T follicular helper cell (primary cell): ENCODE measurements at places on chromosomes 11 and 22.

GRCh38 chr22:32864596-32864995 lies 63.1 kb downstream of the TIMP3 start:
- no peak for DNase-seq

GRCh38 chr11:11618973-11619435 lies 2.8 kb downstream of the GALNT18 start:
- DNase-seq: no peak

- no peak for DNase-seq
Measured at GRCh38 chr11:128061281-128061871, 526.0 kb downstream of the ETS1 start.

GRCh38 chr22:41092847-41093411 lies 537 bp downstream of the EP300 start:
- no peak for DNase-seq

DNA sequence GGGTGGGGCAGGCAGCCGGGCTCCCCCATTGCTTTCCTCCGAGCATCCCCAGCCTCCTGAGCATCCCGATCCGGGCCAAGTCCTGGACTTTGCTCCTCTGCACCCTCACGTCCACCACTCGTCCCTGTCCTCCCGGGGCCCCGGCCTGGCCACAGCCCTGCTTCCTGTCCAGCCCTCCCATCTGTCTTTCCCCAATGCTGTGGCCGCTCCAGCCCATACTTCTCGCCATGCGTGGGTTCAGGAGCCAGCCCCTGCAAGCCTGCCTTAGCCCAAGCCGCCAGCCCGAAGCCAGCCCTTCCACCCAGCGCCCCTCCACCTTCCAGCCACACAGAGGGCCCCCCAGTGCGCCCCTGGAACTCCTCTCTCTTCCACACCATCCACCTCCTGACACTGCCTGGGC lies 23.8 kb downstream of the MRPL23 start:
- DNase-seq: no peak

- peak; percentile 66 for DNase-seq
Measured at GRCh38 chr22:26658671-26659478, 1.5 kb downstream of the MIAT start.

GRCh38 chr22:41197038-41197972 lies 7.8 kb upstream of the L3MBTL2 start:
- DNase-seq: peak; percentile 79

- DNase-seq: no peak
Measured at GRCh38 chr11:96319898-96320656, 22.9 kb downstream of the MAML2 start.

DNA sequence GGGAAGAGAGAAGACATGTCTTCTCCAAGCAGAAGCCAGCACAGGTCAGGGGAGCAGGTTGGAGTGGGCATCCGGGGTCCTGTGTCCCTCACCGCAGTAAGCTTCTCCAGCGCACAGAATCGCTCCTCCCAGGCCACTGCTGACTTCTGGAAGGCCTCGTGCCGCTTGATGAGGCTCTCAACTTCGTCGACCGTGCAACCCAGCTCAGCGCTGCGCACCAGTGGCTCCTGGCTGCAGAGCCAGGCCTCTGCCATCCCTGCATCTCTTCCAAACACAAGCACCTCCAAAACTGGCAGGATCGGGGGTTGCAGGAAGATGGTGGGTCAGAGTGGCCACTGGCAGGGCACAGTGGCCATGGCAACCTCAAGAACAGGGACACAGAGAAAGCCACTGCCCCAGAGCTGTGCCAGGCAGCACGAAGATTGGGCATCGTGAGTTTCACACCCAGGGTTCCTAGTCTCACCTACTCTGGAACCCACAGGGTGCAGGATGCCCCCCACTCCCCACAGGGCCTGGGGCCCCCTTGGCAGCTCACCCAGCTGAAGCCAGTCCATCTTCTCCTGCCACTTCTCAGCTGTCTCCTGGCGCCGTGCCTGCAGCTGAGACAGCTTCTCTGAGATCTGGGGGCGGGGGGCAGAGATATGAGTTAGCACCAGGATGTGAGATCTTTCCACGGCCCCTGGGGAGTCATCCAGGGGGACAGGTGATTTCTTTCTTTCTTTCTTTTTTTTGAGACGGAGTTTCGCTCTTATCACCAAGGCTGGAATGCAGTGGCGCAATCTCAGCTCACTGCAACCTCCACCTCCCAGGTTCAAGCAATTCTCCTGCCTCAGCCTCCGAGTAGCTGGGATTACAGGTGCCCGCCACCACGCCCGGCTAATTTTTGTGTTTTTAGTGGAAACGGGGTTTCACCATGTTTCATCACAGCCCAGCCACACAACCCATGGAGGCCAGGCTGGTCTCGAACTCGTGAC lies 11.2 kb upstream of the RBM4B start:
- no peak for DNase-seq

- DNase-seq: no peak
Measured at GRCh38 chr11:44692460-44692859, 34.3 kb upstream of the TSPAN18 start.

- DNase-seq: no peak
Measured at GRCh38 chr22:44390613-44390970, 77.8 kb upstream of the SHISAL1 start.

- DNase-seq: no peak
Measured at GRCh38 chr22:43337385-43337784, 5.8 kb downstream of the SCUBE1 start.

GRCh38 chr22:27504360-27505253 lies 296.9 kb downstream of the MN1 start:
- no peak for DNase-seq

DNA sequence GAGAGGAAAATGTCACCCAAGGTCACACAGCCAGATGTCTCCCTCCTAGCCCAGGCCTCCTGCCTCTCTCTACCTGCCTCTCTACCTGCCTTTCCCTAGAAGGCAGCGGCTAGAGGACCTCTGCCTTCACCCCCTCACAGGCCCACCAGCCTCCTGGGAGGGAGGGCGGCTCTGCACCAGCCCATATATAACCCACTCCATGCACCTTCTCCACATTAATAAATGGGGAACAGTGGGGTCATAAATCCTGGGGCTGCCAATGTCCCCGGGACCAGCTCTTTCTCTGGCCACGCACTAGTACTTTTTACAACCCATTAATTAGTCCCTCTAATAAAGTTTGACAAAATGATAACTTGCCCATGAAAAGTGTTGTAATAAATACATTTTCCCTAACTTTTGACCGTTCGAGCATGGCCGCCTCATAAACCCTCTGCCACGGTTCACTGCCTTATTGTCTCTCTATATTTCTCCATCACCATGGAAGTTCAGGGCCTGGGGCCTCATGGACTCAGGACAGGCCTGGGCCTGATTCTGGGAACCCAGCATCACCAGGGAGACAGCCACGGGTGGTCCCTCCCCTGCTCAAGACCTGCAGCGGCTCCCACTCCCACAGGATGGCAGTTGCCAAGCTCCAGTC lies 102.1 kb downstream of the MN1 start:
- no peak for DNase-seq

DNA sequence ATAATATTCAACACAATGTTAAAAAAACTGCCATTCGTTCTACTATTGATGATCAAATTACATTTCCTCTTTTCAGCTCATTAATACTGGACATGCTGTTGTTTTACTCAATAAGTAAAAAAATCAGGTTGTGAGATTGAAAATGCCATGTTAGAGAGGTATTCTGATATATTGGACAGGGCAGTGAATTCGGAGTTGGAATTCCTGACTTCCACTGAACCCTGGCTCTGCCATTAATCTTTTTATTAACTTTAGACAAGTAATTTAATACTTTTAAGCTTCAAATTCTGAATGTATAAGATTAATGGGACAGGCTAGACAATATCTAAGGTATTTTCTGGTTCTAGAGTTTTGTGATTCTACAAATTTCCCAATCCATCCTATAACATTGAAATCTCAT lies 12.2 kb upstream of the NOX4 start:
- DNase-seq: no peak

- DNase-seq: no peak
Measured at GRCh38 chr22:19811211-19811621, 43.5 kb downstream of the GNB1L start.

DNA sequence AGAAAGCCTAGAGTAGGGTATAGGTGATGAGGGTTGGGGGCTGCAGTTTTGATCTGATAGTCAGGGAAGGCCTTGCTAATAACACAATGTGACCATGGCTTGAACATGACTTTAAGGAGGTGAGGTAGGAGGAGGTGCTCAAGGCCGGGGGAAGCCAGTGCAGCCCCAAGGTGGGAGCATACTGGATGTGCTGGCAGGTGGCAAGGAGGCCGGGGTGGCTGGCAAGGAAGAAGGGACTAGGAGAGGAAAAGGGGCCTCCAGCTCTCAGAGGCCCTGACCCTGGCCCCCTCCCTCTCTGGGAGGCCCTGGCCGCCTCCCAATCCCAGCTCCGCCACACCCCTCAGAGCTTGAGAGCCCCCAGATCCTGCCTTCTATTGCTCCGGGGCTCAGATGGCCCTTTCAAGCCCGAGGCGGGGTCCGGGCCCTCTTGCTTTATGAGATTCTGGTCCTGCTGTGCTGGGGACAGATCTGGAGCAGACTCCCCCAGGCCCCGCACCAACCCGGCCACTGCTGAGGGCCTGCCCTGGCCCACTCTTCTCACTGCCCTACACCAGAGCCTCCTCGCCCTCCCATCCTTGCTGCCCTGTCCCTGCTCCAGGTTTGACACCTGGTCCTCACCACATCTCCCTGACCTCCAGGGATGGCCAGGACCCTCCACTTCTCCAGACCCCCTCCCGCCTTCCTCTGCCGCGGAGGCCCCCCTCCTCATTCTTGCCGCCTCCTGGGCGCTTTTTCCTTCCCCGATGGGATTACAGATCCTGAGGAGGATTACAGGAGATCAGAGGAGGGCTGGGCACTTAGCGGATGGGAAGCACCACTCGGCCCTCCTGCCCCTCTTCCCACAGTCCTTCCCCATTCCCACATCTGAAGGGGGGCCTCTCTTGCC lies 1.8 kb downstream of the PITPNM1 start:
- no peak for DNase-seq

DNA sequence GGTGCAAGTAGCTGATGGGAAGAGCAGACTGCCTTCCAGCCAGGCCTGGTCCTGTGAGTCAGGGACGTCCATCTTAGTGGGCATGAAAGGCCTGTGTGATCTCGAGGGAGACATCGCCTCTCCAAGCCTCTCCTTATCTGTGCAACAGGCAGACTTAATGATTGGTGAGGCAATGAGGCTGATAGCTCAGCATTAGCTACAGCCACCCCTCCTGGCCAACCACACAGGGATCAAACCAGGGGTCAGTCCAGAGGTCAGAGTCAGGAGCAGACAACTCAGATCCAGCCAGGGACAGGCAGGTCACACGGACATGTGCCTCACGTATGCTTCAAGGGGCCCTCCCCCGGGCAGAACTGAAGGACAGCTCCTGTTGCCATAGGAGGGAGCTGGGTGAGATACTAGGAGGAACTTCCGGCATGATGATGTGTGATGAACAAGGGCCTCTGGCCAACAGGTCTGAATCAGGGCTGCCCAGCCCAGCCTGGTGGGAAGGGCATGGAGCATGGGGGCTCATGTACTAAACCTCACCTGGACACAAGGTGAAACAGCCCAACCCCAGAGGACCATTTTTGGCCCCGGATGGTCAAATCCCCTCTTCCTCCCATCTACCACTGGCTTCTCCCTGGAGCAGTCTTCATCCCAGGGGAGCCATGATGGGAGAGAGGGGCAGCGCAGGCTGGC lies 2.8 kb upstream of the APOC3 start:
- DNase-seq: no peak

- no peak for DNase-seq
Measured at GRCh38 chr22:35743326-35743860, 25.7 kb downstream of the APOL5 start.

- no peak for DNase-seq
Measured at GRCh38 chr11:130876100-130876499, 40.2 kb downstream of the SNX19 start.

GRCh38 chr22:18905540-18906409 lies at the start of gene DGCR6:
Gene DGCR6, plus strand, starts transcription at chr22:18906320. Its CDS starts 55 bp downstream, at chr22:18906375.
- no peak for DNase-seq

DNA sequence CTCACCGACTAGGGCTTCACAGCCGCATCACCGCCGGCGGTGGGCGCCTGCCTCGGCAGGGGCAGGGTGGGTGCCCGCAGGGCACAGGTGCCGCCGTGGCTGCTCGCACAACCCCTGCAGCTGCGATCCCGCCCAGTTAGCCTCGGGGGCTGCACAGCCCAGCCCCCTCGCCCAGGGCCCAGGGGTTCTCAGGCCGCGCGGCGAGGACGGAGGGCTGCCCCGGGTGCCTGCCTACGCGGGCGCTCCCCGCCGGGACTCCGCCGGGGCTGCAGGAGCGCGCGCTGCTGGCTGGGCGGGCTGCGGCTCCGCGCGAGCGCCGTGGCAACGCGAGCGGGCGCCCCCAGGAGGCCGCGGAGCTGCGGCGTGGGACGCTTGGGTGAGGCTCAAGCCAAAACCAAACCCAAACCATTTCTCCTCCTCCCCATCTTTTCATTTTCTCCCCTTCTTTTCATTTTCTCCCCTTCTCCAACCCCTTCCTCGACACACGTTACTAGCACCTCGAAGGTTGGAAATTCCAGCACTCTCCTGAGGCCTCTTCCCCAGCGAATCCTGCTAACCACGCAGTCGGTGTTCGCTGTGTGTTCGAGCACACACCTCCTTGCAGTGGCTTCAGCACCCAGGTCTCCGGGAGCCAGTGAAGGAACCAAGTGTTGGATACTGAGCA lies at the start of gene MICAL3:
MICAL3 (minus strand) TSS at position 286 of the 664 bp plus-strand sequence. CDS start 117,749 bp downstream, outside the sequence.
- DNase-seq: peak; percentile 36
